ENCODE measurements at places on chromosomes 2 and 18.

- no peak for DNase-seq
Observed at GRCh38 chr2:191499874-191500565, 177.9 kb upstream of the NABP1 start.

GRCh38 chr2:166768393-166769123 is 119.7 kb upstream of the XIRP2 start:
- no peak for DNase-seq

- no peak for DNase-seq
Observed at GRCh38 chr2:12180031-12180430, 433.6 kb downstream of the LPIN1 start.

GRCh38 chr2:26176279-26176615 is 3.4 kb downstream of the GAREM2 start:
- no peak for DNase-seq

DNA sequence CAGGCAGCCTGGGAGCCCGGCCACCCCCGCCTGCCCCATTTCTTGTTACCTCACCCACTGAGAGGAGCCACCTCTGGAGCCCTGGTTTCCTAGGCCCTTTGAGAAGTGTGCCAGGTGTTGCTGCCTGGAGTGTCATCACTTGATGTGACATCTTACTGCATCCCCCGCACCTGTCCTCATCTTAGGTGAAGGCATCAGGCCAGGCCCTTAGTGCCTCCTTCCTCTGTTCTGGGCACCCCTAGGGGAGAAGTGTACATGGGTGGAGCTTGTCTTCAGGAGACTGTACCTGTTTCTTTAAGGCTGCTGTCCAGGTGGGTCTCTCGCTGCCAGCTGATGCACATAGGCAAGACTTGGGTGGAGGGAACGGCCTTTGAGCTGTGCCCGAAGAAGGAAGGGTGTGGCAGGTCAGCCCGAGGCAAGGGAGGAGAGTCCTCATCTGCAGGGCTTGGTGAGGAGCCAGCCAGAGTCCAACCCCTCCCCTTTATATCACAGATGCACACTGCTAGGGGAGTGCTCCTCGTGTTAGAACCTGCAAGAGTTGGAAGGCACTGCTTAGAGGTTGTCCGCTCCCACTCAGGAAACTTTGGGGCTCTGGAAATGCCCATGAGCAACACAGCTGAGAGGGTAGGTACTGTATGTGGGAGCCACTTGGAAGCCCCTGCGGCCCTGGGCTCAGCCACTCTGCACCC is 45.9 kb downstream of the NCK2 start:
- no peak for DNase-seq

GRCh38 chr2:64750817-64751285 is 97.1 kb upstream of the SERTAD2 start:
- DNase-seq = peak; percentile 97

DNA sequence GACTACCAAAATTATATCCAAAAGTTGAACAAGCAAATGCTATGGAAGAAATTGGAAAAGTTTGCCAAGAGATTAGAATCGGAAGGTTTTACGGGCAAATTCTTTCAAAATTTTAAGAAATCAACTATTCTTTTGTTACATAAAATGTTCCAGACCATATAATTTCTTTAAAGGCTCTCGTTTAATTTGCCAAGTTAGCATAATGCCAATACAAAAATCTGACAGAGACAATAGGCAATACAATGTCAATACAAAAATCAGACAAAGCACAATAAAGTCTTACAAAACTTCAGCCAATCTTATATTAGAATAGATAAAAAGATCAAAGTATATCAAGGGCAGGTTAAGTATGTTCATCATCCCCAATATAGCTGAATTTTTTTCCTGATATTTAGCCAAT is 224.2 kb downstream of the BCL11A start:
- DNase-seq = no peak

- no peak for DNase-seq
Observed at GRCh38 chr2:16911746-16912145, 246.1 kb upstream of the CYRIA start.

GRCh38 chr2:235493402-235493774 is 455 bp upstream of the AGAP1 start:
- no peak for DNase-seq

DNA sequence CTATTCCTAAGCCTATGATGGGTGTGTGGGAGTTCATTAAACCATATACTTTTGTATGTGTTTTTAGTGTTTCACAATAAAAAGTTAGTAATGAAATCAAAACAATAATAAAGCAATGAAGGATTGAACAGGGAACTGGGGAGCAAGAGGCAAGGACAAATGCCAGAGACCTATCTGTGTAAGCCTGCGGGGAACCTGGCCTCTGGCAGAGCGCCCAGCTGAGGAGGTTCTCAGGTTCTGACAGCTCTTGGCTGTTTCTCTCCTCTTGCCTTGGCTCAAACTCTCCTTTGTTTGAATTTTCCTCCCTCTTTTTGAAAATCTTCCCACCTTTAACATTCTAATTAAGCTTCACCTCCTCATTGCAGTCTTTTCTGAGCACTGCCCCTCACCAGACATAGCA is 200.0 kb upstream of the NCKAP5 start:
- DNase-seq = no peak

DNA sequence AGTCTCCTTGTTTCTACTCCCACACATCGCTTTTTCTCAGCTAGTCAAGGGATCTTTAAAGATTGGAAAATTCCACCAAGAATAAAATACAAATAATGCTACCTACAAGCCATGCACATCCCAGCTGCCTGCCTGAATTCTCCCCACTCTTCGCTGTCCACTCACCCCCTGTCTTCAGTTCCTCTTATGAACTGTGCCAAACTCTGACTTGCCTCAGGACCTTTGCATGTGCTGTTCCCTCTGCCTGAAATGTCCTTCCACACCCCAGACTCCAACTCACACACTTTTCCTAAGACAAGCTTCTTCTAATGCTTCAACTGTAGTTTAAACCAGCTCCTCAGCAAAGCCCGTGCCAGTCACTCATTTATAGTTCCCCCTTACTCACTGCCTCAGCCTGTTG is 260.0 kb downstream of the NAPG start:
- no peak for DNase-seq

DNA sequence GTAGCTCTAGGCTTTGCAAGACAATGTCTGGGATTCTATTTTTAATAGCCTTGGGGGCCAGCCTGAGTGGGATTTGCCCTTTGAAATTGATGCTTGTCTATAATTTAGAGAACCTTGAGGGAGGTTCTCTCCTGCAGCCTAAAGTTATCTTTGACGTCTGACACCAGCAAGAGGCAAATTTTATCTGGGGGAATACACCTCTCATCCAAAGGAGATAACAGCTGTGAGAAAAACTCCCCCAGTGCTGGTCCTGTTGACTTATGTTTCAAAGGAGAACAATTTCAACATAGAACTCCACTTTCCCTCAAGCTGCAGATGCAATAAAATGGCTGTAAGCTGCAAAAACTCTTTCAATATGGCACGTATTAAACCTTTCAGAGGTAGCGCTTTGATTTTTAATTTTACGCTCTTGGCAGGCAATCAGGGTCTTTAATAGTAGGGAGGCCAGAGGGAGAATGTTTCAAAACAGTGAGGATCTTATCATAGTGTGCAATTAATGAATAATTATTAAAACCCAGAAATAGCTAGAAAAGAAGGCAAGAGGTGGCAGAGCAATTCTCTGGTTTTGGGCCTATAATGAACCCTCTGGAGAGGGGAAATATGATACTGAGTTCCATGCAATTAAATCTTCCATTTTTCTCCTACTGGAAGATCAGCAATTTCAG is 62.4 kb downstream of the LYPD1 start:
- no peak for DNase-seq

GRCh38 chr18:13566941-13567746 is 159.2 kb downstream of the FAM210A start:
- no peak for DNase-seq

GRCh38 chr2:216553093-216553478 is 54.4 kb downstream of the RPL37A start:
- no peak for DNase-seq

DNA sequence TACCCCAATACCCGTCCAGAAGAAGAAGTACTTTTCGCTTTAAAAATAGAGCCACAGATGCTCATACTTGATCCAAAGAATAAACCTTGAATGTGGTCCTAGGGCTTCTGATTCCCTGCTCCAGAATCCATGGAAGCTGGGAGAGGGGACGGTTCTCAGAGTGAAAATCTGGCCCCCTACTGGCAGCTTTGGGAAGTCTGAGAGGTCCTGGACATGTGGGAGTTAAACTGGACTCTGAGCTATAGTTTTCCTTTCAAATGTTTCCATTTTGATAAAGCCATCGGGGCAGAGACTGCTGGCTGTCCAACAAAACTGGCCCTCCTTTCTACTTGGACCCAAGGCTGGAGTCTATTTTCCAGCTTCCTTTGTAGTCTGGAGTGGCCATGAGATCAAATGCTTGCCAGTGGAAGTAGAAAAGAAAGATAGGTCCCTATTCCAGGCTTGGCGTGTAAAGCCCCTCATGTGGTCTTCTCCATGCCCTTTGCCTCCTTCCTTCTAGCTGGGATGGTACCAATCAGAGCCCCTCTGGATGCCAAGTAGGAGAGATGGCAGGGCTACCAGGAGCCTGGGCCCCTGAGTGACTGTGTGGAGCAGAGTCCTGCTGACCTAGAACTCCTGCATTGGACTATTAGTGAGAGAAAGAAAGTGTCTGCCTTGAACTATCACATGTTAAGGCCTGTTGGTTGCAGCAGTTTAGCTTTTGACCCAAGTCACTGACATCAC is 37.7 kb upstream of the TBC1D8 start:
- no peak for DNase-seq
